Left colon (tissue), 2 donors: ENCODE measurements at places on chromosomes 4 and X. TPM values are rescaled to one million over a fixed set of nuclear protein-coding genes. Genes with fewer than 3 reads are reported as not detected.

DNA sequence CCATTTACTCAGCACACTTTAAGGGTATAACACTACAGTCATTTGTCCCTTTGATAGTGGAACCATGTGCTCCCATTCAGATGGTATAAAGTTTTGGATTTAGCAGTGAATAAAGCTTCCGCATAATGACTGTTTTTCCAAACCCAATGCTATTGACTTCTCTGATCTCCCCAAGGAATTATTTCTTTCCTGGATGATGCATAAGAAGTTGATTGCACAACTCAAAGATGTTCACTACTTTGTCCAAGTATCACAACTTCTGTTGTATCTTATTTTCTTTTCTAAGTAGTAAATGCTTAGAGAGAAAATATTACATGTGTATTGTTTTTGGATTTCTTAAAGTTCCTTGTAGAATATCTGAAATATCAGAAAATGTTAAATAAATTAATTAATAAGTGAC lies 300.2 kb downstream of the GPM6A start:
- DNase-seq = no peak

The TGIF2LX gene
- not detected for total RNA-seq

GRCh38 chrX:149699761-149700160 lies 12.1 kb upstream of the MAGEA11 start:
- DNase-seq = no peak

- DNase-seq = no peak
Measured at GRCh38 chr4:186643501-186644310, 80.0 kb downstream of the FAT1 start.

GRCh38 chrX:108601276-108601675 lies 135.1 kb downstream of the IRS4 start:
- no peak for DNase-seq

GRCh38 chr4:76306882-76307659 lies 538 bp downstream of the STBD1 start:
- DNase-seq = peak; percentile 82

DNA sequence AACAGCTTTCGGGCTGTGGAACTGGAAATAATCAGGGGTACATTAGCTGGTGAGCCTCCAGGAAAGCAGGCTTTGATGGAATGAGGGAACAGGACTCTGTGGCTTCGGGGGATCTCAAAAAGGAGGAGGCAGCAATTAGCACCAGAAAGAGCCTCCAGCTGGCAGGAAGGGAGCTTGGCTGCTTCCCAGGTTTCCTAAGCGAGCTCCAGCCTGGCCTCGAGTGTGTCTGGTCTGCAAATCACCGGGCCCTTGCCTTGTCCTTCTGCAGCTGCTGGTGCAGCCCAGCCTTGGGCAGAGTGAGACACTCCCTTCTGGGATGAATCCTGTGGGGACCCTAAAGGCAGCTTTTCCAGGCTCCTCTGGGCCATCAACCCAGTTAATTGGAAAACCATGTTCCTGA lies 10.7 kb upstream of the PDHA1 start:
- no peak for DNase-seq

- DNase-seq = no peak
Measured at GRCh38 chr4:154490583-154491340, 837 bp downstream of the DCHS2 start.

DNA sequence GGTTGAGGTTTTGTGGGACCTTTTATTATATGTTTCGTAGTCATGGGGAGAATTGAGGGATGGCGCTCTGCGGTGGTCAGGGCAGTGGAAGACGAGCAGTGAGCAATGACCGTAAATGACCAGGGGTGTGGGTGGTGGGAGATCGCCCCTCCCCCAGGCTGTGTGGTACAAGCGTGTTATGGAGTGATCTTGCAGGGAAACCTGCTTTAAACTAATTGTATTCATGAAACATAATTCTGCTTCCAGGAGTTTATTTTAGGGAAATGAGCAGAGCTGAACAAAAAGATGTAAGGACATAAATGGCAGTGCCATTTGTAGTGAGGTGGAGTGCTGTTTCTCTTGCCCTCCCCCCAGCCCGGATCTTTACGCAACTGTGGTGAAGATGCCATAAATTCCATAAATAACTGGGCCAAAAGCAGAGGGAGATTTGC lies 20.2 kb downstream of the GYG2 start:
- no peak for DNase-seq

DNA sequence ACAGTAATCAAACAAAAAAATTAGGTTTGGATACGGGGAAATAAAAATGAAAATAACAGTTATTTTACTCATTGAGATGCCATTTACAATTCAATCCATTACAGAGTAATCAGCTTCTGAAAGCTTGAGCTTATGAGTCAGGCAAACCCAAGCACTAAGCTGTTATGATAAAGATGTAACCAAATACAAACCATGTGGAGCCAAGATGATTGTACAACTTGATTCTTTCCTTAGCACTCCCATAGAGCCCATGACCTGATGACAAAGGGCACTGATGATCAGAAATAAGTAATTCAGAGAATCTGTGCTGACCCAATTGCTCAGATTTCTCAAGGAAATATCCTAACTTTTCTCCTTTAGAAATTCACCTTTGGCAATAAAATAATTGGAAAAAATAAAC lies 40.5 kb upstream of the PRKG2 start:
- no peak for DNase-seq

The HPSE gene
- total RNA-seq = 23.8 TPM

The FGFR3 gene
- total RNA-seq = 46.5 TPM

The COL25A1 gene
- 0.43 TPM for total RNA-seq

The BRS3 gene
- not detected for total RNA-seq

The CLTRN gene
- not detected for total RNA-seq

The TXK gene
- 1.8 TPM for total RNA-seq

The COL4A5 gene
- total RNA-seq = 5.6 TPM

GRCh38 chr4:8524595-8525382 lies 55.4 kb upstream of the GPR78 start:
- DNase-seq = no peak

DNA sequence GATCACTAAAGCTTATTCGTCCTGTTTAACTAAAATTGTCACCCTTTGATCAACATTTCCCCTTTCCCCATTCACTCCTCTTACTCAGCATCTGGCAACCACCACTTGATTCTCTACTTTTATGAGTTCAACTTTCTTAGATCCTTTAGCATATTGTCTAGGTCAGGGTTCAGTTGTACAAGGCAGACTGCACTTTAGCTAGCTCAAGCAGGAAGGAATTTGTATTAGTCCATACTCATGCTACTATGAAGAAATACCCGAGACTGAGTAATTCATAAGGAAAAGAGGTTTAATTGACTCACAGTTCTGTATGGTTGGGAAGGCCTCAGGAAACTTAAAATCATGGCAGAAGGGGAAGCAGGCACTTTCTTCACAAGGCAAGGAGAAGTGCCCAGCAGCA lies 44.3 kb downstream of the TASL start:
- DNase-seq = no peak

- DNase-seq = no peak
Measured at GRCh38 chr4:126221717-126222340, 907.1 kb downstream of the FAT4 start.

DNA sequence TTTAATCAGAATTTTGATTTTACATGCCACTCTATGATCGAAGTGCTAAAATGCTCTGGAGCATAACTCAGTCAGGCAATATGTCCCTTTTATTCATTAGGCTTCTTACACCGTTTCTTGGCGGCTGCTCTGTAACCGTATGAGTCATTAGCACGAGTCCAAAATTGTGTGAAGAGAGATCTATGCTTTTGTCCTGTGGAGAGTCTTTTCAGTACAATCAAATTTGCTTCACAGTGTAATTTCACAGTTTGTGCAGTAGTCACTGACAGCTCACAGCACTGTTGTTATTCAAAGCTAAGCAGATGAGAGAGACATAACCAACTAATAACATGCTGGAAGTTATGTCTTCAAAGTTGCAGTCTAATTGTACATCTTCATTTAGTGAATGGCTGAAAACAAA lies 167.8 kb downstream of the PCDH10 start:
- no peak for DNase-seq

DNA sequence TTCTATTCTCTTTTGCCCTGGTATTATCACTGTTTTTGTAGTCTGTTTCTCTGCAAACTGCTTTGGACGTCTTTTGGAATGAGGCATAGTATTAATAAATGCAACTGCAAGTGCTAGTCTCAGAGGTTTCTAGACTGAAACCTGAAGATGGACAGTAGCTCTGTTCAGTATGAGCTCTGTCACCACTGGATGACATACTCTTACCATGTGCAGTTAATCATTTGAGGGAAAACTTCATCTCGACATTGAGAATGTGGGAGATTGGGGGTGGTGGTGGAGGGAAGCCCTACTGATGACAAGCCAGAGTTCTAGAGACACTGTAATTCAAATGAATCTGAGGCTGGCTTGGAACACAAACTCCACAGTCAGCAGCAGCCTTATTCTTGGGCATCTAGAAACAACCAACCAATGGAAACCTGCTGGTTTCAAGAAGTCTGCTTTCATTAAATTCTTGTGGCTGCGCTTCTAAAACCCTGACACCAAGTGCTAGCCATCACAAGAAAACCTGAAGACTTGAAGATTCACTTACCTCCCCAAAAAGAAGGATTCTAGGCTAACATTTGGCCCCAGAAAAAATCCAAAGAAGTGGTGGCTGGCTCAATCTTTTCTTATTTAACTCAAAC lies 161.7 kb downstream of the RASL11B start:
- DNase-seq = no peak
